ENCODE measurements at places on chromosomes 12 and 14. TPM values are rescaled to one million over a fixed set of nuclear protein-coding genes. Genes with fewer than 3 reads are reported as not detected.

- no peak overlapping the region for H3K4me3 ChIP-seq
- H3K36me3 ChIP-seq: no peaks in the 10 kb centered on the region
- H3K27ac ChIP-seq: no peak overlapping the region
- no peak for DNase-seq
Observed at GRCh38 chr12:116370004-116370404, 92.5 kb upstream of the MED13L start.

DNA sequence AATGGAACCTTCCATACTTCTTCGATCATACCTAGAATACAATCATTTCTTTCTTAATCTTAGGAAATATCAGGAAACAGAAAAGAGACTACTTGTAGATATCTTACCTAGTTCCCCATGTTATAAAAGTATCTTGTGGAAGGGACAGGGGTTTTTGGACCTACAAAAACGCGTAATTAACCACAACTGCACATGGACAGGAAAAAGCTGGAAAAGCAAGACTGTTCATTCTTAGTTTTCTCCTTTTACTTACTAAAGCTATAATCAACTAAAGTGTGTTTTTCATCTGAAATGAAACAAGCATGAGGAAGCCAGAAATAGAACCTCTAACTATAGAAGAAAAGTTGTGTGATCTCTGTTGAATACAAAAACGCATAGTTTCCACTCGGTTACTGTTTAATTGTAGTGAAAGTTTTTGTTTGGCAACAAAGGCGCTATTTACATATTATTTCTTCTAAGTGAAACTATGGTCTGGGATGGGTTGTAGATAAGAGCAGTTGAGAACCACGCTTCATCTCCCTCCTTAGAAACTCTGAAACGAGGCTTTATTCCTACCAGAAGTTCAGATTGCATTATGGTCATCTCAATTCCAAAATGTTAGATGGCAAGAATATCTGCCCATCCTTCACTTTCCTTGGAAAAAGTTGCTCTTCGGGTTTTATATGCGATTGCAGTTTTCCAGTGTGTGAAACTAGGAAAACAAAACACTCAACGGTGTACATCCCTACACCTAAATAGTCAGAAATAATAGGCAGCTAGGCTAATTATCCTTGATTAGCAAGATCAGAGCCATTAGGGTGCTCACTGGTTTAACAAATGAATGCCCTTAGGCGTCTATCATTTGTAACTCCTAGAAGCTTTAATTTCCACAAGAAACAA, 1.1 kb downstream of the BCAT1 start:
- peak overlapping the region; percentile 12 for H3K27ac ChIP-seq
- no peaks in the 10 kb centered on the region for H3K27me3 ChIP-seq
- peaks cover 19% of the 10 kb centered on the region for H3K4me1 ChIP-seq
- H3K36me3 ChIP-seq: no peaks in the 10 kb centered on the region
- no peak for DNase-seq

DNA sequence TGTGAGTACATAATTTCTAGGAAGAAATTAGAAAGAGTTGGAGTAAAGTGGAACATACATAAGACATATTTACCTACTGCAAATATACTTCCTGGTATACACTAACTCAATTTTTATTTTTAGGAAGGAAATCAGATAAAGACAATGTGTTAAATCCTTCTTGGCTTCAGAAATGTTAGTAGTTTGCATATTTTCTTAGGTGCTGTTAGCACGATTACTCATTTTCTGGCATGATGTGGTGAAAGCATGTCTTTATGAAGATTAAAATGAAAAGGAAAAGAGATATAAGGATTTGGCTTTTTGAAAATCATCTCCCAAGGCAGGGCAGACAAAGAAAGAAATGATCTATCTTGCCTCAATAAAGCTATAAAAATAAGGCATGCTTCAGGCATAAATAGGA, 287.6 kb upstream of the E2F7 start:
- no peaks in the 10 kb centered on the region for H3K36me3 ChIP-seq
- H3K27ac ChIP-seq: no peak overlapping the region
- no peak for DNase-seq
- no peaks in the 10 kb centered on the region for H3K4me1 ChIP-seq
- H3K4me3 ChIP-seq: no peak overlapping the region

- H3K4me3 ChIP-seq: no peak overlapping the region
- DNase-seq: no peak
- H3K27me3 ChIP-seq: no peaks in the 10 kb centered on the region
- H3K4me1 ChIP-seq: peaks cover 13% of the 10 kb centered on the region
- H3K36me3 ChIP-seq: peaks cover 10% of the 10 kb centered on the region
Observed at GRCh38 chr12:109768901-109769670, 55.5 kb downstream of the FAM222A start.

GRCh38 chr12:6106218-6106617, 18.3 kb downstream of the VWF start:
- no peak overlapping the region for H3K27ac ChIP-seq
- H3K27me3 ChIP-seq: no peaks in the 10 kb centered on the region
- H3K4me1 ChIP-seq: no peaks in the 10 kb centered on the region
- H3K4me3 ChIP-seq: no peak overlapping the region
- no peak for DNase-seq

DNA sequence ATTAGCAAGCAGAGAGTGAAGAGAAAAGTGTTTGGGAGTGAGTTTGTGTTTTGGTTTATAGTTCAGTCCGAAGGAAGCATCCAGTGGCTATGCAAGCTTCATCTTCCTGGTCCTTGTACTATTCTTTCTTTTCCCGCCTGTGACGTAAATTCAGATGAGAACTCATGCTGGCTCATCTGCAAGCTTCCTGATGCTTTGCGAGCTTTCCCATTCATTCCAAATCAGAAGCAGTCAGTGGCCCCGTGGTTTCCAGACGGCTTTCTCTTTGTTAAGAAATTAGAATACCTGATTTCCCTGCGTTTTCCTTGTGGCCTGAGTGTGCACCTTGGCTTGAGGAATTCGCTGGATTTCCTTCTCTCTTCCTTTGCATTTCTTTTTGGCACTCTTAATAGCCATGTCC, 89.5 kb downstream of the TESC start:
- no peaks in the 10 kb centered on the region for H3K27me3 ChIP-seq
- no peak for DNase-seq
- H3K27ac ChIP-seq: no peak overlapping the region
- H3K4me3 ChIP-seq: no peak overlapping the region

DNA sequence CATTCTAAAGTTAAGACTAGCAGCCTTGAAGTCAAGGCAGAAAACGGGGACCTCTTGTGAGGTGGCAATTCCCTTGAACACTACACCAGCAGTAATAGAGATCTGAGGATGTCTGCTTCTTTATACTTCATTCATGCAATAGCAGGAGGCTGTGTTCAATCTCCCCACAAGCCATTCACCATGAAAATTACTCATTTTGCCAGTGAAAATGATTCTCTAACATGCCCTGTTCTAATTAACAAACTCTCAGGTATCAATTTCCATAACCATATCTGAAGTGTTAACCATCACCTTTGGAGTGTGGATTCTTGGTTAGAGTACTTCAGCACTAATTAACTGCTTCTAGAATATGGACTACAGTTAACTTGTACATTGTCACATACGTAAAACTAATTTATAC, 3.4 kb upstream of the GLIPR1 start:
- DNase-seq: no peak
- no peaks in the 10 kb centered on the region for H3K27me3 ChIP-seq
- H3K27ac ChIP-seq: no peak overlapping the region
- H3K4me3 ChIP-seq: no peak overlapping the region
- H3K36me3 ChIP-seq: no peaks in the 10 kb centered on the region

DNA sequence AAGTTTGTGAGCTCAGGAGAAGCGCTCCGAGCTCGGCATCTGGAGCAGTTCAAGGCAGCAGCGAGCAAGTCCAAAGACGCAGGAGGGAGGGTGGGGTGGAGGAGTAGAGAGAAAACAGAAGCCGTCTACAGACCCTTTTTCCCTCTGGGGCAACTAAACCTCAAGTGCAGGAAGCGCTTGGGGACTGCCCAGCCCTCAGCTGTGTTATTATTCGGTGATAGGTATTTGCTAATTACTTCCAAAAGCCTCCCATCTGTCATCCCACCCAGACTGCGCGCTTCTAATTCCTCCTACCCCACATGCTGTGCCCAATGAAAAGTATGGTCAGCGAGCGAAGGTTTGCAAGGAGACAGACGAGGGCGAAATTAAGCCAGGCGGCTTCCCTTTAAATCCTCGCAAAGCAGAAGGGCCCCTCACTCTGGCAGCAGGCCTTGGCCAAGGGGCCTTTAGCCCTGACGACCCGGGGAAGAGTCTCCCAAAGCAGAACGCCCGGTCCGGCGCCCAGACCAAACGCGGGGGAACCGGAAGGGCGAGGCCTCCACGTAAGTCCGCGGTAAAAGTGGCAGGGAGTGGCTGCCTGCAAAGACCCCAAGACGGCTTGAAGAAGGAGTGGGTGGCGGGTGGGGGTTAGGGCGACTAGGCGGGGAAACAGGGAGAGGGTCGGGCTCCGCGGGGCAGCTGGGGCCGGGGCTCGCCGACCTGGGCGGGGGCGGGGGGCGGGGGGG, 507 bp upstream of the CD9 start:
- peak overlapping the region; percentile 96 for H3K27ac ChIP-seq
- peaks cover 78% of the 10 kb centered on the region for H3K4me1 ChIP-seq
- no peak for DNase-seq
- H3K27me3 ChIP-seq: no peaks in the 10 kb centered on the region

DNA sequence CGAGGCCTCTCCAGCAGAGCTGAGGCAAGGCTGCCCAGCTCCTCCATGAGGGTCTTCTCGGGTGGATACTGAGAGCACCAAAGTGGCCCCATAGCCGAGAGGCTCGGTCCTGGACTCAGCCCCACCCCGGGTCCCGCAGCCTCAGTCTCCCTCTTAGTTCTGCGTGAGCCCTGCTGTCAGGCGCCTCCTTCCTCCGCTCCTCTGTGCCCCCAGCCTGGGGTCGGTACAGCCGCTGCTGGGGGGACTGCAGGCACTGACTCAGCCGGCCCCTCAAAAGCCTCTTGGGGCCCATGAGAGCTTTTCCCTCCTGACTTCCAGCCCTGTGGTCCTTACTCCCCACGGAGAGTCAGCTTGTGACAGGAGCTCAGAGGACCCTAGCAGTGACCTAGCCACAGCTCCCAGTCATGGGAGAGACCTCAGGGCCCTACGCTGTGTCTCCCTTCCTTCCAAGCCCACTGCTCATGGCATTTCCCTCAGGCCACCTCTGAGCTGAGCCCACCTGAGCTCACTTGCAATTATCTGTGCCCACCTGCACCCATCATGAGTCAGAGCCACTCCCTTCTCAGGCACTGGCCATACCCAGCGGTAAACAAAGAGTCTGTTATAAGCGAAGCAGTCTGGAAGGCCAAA, 295.0 kb upstream of the RTL1 start:
- no peak overlapping the region for H3K4me3 ChIP-seq
- H3K27ac ChIP-seq: no peak overlapping the region
- peaks cover 19% of the 10 kb centered on the region for H3K4me1 ChIP-seq
- H3K36me3 ChIP-seq: no peaks in the 10 kb centered on the region
- no peaks in the 10 kb centered on the region for H3K27me3 ChIP-seq

DNA sequence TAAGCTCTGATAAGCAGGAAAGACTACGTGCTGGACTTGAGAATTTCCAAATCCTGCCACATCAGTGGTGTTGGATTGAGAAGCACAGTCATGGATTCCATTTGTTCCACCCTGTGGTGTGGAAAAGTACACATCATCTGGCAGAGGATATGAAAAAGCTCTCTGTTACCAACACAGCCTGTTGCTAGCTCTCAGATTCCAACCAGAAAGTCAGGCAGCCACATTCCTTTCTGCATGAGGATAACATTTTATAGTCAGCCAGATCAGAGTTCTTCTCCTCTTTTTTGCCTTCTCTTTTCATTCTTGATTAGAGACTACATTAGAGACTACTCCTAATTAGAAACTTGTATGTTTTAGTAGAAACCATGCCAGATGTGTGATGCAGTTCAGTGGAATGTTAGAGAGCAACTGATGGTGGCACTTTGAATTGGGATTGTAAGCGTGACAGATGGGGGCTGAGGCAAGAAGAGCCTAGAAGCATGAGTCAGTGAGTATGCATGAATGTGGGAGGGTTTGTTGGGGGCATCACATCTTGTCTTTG, 61.2 kb upstream of the STXBP6 start:
- H3K27ac ChIP-seq: peak overlapping the region; percentile 68
- peaks cover 10% of the 10 kb centered on the region for H3K4me1 ChIP-seq
- H3K4me3 ChIP-seq: no peak overlapping the region
- no peaks in the 10 kb centered on the region for H3K36me3 ChIP-seq
- no peaks in the 10 kb centered on the region for H3K27me3 ChIP-seq

GRCh38 chr14:105851716-105852377, 325.5 kb downstream of the TMEM121 start:
- H3K27me3 ChIP-seq: no peaks in the 10 kb centered on the region
- H3K4me3 ChIP-seq: no peak overlapping the region
- no peaks in the 10 kb centered on the region for H3K4me1 ChIP-seq
- no peaks in the 10 kb centered on the region for H3K36me3 ChIP-seq

- no peak overlapping the region for H3K27ac ChIP-seq
- no peaks in the 10 kb centered on the region for H3K36me3 ChIP-seq
- no peak for DNase-seq
Observed at GRCh38 chr14:47447076-47447475, 228.3 kb downstream of the MDGA2 start.

DNA sequence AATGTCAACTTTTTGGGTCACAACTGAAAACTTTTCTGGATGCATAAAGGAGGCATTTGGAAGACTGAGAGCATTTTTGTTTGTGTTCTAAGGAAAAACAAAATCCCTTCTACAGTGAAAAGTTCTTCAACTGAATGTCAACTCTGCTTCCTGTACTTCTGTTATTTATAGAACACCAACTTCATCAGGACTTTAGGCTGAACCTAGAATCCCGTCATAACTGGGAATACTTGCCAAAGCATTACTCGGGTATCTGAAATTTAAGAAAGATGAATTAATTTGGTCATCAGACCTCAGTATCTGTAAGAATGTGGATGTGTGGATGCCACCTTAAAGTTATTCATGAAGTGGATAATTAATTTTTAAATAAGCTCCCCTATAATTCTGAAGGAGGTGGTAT, 73.2 kb downstream of the FERMT2 start:
- peaks cover 21% of the 10 kb centered on the region for H3K36me3 ChIP-seq
- H3K27ac ChIP-seq: peak overlapping the region; percentile 51
- no peaks in the 10 kb centered on the region for H3K27me3 ChIP-seq
- DNase-seq: no peak
- H3K4me1 ChIP-seq: peaks cover 74% of the 10 kb centered on the region

GRCh38 chr12:76226397-76226796, 121.8 kb downstream of the BBS10 start:
- H3K4me3 ChIP-seq: no peak overlapping the region
- peak; percentile 29 for DNase-seq
- no peak overlapping the region for H3K27ac ChIP-seq
- no peaks in the 10 kb centered on the region for H3K36me3 ChIP-seq
- no peaks in the 10 kb centered on the region for H3K27me3 ChIP-seq

GRCh38 chr14:105028251-105028927, 7.5 kb upstream of the CDCA4 start:
- H3K4me1 ChIP-seq: no peaks in the 10 kb centered on the region
- DNase-seq: no peak
- no peak overlapping the region for H3K27ac ChIP-seq
- H3K4me3 ChIP-seq: no peak overlapping the region
- H3K36me3 ChIP-seq: no peaks in the 10 kb centered on the region
- no peaks in the 10 kb centered on the region for H3K27me3 ChIP-seq

GRCh38 chr12:48053122-48053521, 48.8 kb upstream of the COL2A1 start:
- no peak for DNase-seq
- no peaks in the 10 kb centered on the region for H3K27me3 ChIP-seq
- no peak overlapping the region for H3K27ac ChIP-seq
- peaks cover 13% of the 10 kb centered on the region for H3K36me3 ChIP-seq
- H3K4me1 ChIP-seq: no peaks in the 10 kb centered on the region

The GDF3 gene
- not detected for total RNA-seq

The ETV6 gene
- total RNA-seq: 27.8 TPM

The TAS2R8 gene
- total RNA-seq: not detected

The BCL11B gene
- total RNA-seq: 0.50 TPM

Data from esophagus muscularis mucosa (tissue), 4 donors.